Stimulated activated CD8-positive, alpha-beta memory T cell treated with anti-CD3 and anti-CD28 coated beads, Interleukin-4, amount 100 ng/mL, for 1 hour (primary cell): ENCODE measurements at places on chromosomes 12 and 14.

GRCh38 chr12:93426412-93426805, 15.3 kb downstream of the UBE2N start:
- DNase-seq, result no peak

DNA sequence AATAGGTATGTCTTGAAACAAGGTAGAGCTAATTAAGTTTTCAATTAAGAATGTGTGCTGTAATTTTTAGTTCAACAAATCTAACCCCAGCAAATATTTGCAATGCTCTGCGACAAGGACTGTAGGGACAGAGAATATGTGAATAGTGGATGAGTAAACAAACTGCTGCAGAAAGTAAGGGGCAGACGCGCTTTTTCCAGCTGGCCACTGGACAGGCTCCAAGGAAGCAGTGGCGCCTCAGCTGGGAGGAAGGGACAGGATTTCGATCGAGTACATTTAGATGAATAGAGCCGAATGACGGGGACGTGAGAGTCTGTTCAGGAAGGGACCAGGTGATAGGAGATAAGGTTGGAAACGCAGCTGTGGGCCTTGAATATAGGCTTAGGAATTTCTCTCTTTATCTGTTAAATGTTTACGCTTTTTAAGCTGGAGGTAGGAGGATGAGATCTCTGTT, 69.3 kb downstream of the ELK3 start:
- no peak for DNase-seq

DNA sequence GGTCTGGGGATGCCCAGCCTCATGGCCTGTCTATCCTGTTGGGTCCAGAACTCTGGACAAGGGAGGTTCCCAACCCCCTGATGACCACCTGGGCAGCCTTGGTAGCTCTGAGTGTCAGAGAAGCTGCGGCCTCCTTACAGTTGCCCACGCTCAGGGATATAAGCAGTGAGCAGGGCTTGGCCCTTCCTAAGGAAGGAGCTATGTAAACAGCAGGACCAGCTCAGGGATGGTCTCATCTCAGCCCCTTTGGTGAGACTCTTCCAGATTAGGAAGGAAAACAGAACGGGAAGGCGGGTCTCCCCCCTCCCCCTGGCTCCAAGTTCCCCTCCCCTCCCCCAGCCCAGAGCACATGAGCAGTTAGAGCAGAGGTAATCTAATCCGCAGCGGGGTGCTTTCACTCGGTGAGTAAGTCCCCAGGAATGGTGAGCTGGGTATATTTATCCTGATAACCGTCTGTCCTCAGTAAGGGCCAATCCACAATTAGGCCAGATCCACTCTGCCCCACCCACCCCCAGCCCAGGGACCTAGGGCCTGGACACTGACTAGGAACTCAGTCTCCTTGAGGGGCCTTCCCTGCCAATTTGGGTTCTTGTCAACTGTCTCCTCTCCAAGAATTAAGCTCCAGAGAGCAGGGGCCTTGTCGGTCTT, 29.5 kb upstream of the RPLP0 start:
- DNase-seq, result no peak

GRCh38 chr12:84508851-84509260, 403.7 kb downstream of the SLC6A15 start:
- no peak for DNase-seq

GRCh38 chr14:54662491-54663133, 95.7 kb downstream of the SAMD4A start:
- no peak for DNase-seq

DNA sequence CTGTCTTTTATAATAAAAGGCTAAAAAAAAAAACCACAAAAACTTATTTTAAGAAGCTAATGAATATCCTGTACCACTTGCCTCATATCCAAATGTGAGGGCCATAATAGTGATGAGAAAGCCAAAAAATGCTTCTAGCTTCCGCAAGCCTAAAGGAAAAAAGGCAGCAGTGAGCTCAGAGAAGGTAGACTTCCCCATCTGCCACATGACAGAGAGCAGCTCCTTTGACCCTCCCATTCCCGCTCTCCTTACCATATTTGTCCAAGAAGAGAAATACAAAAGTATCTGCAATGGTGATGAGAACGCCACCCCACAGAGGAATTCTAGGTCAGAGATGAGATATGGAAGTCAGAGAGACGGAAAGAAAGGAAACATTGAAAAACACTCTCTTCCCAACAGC, 27.1 kb downstream of the SLC11A2 start:
- no peak for DNase-seq

DNA sequence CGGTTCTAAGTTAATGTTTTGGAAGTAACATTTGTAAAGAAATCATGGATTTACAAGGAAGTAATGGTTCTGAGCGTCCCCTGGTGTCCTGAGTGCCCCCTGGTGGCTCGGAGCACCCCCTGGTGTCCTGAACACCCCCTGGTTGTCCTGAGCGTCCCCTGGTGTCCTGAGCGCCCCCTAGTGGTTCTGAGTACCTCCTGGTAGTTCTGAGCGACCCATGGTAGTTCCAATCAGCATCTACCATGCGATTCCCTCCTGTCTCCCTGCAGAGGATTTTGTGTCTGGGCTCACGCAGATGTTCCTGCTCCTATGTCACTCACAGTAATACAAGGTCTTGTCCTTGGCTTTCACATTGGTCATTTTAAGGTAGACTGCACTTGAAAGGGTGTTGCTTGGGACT, 1352.9 kb downstream of the TMEM121 start:
- no peak for DNase-seq

DNA sequence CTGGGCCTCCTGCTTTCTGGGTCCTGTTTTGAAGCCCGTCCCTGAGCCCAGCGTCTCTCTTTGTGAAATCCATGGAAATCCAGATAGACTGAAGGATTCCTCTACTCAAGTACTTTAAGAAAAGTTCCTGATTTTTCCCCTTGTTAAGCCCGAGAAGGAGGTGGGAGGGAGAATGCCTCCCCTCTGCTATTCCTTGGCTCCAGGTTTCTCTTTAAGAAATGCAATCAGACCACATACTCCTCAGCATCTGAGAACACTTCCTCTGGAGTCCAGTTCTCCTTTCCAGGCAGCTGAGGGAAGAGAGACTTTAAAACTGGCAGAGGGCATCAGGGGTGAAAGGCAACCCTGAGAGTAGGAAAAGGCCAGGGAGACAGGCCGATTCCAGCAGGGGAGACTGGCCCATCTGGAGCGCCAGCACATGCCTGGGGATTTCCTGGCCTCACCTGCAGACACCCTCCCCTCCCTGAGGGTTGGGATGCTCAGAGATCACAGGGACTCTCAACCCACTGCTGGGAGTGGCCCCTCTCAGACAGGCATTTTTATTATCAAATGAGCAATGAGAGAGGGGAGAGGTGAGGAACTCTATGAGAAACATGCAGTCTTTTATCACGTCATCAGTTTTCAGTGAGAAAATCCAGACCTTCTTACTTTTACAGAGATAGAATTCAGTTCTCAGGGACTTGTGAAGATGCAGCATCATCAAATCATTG, 2.0 kb upstream of the EMP1 start:
- no peak for DNase-seq

DNA sequence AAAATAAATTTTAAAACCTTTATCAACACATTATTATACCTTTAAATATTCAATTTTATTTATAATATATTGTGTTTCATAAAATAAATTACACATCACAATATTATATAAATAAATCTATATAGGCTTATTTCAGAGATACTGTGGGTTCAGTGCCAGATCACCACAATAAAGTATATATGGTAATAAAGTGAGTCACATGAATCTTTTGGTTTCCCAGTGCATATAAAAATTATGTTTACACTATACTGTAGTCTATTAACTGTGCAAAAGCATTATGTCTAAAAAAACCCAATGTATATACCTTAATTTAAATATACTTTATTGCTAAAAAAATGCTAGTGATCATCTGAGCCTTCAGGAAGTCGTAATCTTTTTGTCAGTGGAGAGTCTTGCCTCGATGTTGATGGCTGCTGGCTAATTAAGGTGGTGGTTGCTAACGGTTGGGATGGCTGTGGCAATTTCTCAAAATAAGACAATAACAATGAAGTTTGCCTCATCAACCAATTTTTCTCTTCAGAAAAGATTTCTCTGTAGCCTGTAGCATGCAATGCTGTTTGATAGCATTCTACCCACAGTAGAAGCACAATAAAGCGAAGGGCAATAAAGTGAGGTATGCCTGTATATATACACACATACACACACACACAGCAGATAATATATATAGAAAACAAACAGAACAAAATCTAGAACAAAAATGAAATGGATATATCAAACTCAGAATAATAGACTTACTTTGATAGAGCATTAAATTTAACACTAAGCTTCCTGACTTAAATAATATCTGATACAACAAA, 32.4 kb downstream of the CCDC59 start:
- no peak for DNase-seq

DNA sequence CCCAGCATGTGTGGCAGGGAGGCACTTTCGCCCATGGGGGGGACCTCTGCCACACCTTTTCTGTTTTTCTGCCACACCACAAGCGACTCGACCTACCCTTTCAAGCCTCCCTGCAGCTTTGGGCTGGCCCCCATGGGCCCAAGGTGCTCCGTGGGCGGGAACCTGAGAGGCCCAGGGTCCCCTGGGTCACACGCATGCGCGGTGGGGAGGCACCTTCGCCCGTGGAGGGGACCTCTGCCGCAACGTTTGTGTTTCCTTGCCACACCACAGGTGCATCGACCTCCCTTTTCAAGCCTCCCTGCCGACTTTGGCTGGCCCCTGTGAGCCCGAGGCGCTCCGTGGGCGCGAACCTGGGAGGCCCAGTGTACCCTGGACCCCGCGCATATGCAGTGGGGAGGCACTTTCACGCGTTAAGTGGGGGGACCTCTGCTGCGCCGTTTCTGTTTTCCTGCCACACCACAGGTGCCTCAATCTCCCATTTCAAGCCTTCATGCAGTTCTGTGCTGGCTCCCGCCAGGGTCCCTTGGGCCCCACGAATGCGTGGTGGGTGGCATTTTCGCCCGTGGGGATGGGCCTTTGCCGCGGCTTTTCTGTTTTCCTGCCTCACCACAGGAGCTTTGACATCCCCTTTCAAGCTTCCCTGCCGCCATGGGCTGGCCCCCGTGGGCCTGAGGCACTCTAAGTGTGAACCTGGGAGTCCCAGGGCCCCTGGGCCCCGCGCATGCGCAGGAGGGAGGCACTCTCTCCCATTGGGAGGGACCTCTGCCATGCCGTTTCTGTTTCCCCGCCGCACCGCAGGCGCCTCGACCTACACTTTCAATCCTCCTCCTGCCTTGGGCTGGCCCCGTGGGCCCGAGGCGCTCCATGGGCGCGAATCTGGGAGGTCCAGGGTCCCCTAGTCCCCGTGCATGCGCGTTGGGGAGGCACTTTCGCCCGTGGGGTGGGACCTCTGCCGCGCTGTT, 332.2 kb downstream of the ALG10 start:
- no peak for DNase-seq

GRCh38 chr14:38366374-38366773, 110.5 kb upstream of the CLEC14A start:
- no peak for DNase-seq

DNA sequence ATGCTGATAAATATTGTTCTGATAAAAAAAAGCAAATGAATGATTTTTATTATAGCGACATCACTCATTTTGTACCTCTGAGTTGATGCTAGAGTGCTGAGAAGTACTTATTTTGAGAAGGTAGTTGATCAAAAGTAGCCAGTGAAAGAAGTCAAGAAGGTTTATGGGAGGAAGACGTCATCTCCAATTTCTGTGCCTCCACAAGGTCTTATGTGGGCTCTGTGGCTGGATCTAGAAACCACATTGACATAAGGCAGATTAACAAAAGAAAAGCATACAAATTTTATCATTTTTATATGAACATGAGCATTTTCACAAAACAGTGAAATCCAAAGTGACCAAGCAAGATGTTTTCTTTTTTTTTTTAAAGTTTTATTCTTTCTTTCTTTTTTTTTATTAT, 289.5 kb upstream of the FAR2 start:
- no peak for DNase-seq

DNA sequence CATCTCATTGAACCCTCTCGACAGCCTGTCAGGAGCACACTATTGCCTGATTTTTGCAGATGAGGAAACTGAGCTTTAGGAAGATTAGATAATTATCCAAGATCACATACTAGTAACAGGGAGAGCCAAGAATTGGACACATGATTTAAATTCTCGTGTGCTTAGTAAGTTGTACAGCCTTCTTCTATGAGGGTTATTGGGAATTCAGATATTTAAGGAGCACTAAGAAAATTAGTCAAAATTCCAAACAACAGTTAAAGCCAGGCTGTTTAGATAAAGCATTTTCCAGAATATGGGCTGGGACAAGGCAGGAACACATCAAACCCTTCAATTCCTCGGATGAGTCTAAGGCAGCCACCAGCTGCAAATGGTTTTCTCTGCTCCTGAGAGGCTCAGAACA, 148.8 kb downstream of the TMEM30B start:
- DNase-seq, result no peak

- DNase-seq, result no peak
Measured at GRCh38 chr14:87113286-87113685, 879.7 kb downstream of the GALC start.

GRCh38 chr14:33271216-33271615, 332.5 kb downstream of the NPAS3 start:
- DNase-seq, result no peak

- no peak for DNase-seq
Measured at GRCh38 chr12:110636516-110636915, 22.6 kb downstream of the TCTN1 start.

DNA sequence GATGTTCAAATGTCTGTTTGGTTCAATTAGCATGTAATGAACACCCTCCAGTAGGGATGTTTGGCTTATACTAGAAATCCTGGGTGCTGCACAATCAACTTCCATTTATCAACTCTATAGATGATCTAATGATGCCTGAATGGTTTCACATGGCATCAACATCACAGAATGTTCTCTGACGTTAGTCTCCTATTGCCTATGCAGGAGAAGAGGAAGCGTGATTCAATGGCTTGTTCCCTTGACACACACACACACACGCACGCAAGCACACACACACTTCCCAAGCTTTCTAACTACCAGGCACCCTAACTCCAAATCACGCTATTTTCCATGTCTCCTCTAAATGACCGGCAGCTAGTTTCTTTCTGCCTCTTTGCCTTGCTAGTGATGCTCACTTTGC, 49.3 kb downstream of the PKP2 start:
- DNase-seq, result no peak

DNA sequence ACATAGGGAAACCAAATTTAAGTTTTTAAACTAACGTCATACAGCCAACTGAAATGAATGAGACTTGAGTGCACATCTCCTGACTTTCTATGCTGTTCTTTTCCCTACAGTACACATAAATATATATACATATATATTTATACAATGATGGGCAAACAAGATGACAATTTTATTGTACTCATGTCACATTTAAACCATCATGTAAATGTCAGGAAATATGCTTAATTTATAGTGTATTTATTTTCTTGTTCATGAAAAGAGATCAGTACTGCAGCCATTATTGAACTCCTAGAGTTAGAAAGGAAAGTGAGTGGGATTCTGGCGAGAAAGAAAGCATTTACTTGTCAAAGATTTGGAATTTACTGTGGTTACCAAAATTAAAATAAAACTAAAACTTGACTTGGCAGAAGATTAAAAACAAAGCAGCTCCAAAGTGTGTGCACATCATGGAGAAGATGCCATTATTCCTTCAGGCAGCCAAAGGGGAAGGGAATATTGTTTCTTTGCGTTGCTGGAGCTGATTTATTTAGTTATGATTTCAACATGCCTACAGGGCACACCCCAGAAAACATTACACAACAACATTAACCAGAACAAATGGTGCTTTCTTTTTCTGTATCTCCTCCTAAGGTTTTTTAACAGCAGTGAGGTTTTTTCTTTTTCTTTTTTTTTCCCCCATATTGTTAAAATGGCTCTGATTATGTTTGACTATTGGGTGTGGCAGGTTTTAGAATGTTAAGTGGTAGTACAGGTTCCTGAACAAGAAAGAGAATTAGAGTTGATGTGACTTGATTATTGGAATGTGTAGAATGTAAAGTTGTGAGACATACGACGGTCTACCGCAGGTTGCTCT, 144.6 kb downstream of the RAD51B start:
- no peak for DNase-seq
